Esophagus muscularis mucosa (tissue), 4 donors: ENCODE measurements at places on chromosomes 12 and 14. TPM values are rescaled to one million over a fixed set of nuclear protein-coding genes. Genes with fewer than 3 reads are reported as not detected.

- no peak for DNase-seq
Observed at GRCh38 chr12:57865084-57865751, 18.7 kb upstream of the CTDSP2 start.

DNA sequence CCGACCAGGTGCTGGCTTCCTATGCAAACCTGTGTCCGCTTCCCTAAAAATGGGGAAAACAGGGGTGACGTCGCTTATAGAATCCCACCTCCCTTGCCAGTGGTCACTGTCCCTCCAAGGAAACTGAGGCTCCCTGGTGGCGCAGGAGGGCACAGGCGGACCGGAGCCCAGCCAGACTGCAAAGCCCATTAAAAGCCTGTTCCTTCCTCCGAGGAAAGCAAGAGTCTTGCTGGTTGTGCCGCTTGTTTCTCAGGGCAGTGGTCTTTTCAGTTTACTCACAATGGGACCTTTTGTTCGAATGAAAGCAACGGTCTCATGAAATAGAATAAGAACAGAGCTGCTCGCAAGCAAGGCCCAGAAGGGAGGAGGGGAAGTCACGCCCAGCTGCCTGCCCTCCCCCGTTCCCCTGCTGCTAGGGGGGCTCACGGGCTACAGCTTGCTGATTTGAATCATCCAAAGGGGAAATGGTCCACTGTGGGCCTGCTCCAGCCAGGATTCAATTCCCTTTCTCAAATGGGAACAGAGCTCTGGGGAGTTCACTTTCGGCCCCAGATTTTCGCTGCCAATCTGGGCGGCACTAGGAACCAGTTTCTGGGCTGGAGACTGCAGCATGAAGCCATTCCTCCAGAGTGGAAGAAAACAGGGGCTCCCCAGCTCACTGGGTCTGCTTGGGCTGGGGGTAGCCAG is 4.6 kb upstream of the SELPLG start:
- DNase-seq, result no peak

GRCh38 chr14:88849716-88850115 is 25.3 kb downstream of the TTC8 start:
- DNase-seq, result no peak

The COL2A1 gene
- not detected for total RNA-seq

The CARMIL3 gene
- 0.29 TPM for total RNA-seq

The BCL11B gene
- total RNA-seq, result 0.42 TPM
